ENCODE measurements at places on chromosomes 1 and 21.

GRCh38 chr1:247487057-247487456 lies 29.2 kb upstream of the OR2B11 start:
- peak; percentile 61 for DNase-seq

DNA sequence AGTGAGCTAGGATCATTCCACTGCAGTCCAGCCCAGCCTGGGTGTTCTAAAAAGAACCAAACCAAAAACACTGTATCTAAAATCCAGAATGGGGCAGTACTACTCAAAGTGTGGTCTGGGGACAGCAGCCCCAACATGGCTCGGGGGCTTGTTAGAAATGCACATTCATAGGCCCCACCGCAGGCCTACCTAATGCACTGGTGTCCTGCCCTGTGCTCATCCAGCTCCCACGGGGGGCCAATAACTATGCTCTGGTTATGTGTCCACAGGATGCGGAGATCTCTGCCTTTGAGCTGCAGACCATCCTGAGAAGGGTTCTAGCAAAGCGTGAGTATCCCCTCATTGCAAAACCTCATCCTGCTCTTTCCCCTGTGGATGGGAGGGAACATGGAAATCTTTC lies 51.5 kb downstream of the CAPN2 start:
- DNase-seq: no peak

- DNase-seq: no peak
Observed at GRCh38 chr21:25359724-25360123, 247.6 kb downstream of the MRPL39 start.

DNA sequence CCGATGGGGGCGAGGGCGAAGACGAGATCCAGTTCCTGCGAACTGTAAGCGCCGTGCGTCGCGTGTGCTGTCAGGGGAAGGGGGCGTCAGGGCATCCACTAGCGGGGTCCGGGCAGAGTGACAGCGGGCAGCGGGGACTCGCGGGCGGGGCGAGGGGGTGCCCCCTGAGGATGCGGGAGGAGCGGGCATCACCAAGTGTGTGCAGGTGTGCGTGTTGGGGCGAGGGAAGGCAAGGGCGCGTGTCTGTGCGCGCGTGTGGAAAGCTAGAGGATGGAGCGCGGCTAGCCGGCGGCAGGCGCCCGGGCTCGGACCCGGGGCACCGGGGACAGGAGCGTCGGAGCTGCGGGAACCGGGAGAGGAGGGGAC lies 525 bp downstream of the RYR2 start:
- no peak for DNase-seq

DNA sequence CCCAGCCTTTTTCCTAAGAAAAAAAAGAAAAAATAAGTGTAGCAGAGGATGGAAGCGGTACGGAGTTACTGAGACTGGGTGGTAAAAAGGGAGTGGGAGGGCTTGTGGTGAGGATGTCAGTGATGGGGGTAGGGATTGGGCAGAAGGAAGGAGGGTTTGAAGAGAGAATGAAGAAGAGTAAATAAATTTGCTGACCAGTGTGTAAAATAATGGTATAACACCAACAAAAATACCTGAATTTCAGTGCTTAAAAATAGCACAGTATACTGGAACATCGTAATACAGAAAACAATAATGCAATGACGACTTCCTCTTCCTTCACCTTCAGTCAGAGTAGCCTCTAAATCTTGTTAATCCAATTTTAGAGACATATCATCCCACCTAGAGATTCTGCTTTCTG lies 18.8 kb upstream of the SYPL2 start:
- DNase-seq: no peak

GRCh38 chr1:223105568-223105967 lies 37.5 kb downstream of the TLR5 start:
- no peak for DNase-seq

DNA sequence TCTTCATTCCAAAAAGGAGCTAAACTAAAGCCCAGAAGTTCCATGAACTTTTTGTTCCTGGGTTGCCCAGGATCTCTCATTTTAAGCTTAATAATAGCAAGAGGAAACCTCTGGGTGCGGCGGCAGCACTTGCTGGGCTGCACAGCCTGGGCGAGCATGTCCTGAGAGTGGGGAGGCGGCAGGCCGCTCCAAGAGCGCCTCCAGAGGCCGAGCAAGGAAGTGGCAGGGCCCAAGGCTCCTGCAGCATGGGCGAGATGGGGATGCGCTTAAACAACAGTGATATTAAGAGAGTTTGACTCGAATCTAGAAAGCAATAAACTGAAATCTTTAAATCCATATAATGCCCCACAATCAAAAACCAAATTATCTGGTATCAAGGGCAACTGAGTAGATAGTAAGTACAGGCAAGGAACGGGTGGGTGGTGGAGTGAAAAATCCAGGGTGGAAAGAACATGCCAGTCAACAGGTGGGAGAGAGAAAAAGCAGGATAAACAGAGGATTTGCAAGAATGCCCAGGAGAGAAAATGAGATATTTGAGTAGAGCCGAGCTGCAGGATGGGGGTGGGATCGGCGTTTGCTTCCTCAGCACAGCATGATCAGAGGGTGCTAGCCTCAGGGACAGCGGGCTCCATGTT lies 14.1 kb upstream of the TNR start:
- no peak for DNase-seq

DNA sequence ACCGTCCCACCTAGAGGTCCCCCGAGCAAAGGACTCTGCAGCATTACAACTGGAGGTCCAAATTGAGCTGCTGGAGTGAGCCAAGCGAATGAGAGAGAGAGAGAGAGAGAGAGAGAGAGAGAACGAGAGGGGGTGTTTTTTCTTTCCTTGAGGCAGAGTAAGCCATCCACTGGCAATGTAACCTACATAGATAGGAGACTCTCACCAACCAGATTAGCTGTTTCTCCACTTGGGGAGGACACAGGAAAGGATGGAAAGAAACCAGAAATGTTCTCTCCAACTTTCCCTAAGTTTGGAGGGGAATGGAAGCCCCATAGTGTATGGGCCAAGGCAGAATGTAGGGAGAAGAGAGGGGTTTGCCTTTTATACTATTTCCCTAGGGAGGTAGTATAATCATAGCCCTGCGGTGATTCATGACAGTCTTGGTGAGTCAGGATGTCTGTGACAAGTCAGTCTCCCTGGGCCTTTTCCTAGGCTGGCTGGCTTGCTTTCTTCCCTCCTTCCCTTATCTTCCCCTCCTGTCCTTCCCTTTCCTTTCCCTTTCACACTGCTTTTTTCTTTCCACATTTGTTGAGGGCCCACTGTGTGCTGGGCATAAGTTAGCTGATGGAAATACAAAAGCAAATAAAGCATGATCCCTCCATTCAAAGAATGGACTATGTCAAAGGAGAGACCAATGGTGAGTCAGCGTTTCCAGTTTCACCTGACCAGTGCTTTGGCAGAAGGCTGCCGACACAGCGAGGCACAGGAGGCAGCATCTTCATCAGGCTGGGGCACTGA lies 7.1 kb downstream of the FNDC7 start:
- DNase-seq: no peak

DNA sequence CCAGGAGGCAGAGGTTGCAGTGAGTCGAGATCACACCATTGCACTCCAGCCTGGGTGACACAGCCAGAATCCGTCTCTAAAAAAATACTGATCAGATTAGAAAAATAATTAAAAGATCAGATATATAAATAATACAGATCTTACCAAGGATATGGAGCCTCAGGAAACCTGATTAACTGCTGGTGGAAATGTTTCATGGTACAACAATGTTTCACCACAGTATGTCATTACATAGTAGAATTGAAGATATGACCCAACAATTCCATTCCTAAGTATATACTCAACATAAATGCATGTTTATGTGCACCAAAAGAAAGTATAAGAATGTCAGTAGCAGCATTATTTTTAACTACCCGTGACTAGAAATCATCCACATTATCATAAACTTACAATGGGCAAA lies 41.7 kb downstream of the CD53 start:
- no peak for DNase-seq

- no peak for DNase-seq
Observed at GRCh38 chr1:83571536-83571935, 427.4 kb downstream of the TTLL7 start.
